ENCODE measurements at places on chromosomes 4 and X.

DNA sequence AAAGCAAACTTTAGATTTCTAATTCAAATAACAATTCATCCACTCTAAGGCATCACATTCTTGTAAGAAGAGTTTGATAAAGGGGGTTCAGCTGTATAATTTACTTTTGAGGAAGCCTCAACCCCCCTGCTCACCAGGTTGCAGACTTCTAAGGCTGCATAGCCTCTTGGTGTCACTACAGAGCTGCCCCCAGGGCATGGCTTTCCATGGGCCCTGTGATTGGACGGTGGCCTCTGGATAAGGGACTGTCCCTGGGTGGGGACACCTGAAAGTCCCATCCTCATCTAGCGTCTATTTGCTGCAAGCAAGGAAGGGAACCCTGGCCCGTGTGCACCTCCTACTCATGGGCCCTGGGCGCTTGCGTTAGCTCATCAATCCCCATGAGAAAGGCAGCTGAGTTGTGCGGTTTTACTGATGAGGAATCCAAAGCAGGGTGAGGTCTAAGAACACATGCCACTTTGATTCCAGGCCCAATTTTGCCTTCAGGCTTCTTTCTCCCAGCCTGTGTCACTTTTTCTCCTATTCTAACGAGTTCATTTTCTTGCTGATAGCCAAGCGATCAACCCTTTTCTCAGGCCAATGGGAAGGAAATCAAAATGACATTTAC is 51.8 kb downstream of the SCML1 start:
- no peak for DNase-seq
- no peak overlapping the region for H3K27ac ChIP-seq
- no peak overlapping the region for H3K4me3 ChIP-seq
- H3K36me3 ChIP-seq, result no peaks in the 10 kb centered on the region
- peaks cover 8% of the 10 kb centered on the region for H3K4me1 ChIP-seq
- H3K27me3 ChIP-seq, result peaks cover 3% of the 10 kb centered on the region

GRCh38 chrX:140477987-140478386 is 26.9 kb downstream of the SOX3 start:
- no peaks in the 10 kb centered on the region for H3K36me3 ChIP-seq
- no peaks in the 10 kb centered on the region for H3K4me1 ChIP-seq
- no peaks in the 10 kb centered on the region for H3K27me3 ChIP-seq
- DNase-seq, result no peak
- no peak overlapping the region for H3K27ac ChIP-seq
- no peak overlapping the region for H3K4me3 ChIP-seq

DNA sequence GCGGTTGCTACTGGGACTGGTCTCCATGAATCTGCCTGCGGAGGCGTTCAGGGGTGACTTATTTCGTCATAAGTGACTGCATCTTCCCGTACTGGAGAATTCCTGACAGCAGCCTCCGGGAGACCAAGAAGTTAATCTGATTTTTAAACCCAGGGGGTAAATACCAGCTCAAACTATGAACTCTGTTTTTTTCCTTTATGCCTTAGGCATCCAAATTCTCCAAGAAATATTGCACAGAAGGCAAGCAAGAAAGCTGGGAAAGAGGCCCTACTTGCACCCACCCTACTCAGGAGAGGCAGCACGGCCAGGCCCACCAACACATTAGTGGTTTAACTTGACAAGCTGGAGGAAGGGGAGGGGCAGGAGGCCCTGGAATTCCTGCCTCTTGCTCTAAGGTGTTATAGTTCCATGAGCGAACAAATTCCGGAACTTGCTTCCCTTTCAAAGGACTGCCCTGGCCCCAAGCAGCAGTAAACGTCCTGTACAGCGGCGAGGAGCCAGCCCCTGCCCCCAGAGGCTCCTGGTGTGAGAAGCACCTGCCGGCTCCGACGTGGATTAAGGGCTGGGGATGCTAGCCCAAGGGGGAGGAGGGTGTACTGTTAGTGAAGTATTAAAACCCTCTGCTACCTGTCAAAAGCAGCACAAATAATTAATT is 177.2 kb downstream of the AFAP1 start:
- DNase-seq, result no peak
- H3K4me1 ChIP-seq, result peaks cover 6% of the 10 kb centered on the region
- peak overlapping the region; percentile 56 for H3K27ac ChIP-seq
- H3K36me3 ChIP-seq, result peaks cover 20% of the 10 kb centered on the region
- no peaks in the 10 kb centered on the region for H3K27me3 ChIP-seq
- H3K4me3 ChIP-seq, result no peak overlapping the region

DNA sequence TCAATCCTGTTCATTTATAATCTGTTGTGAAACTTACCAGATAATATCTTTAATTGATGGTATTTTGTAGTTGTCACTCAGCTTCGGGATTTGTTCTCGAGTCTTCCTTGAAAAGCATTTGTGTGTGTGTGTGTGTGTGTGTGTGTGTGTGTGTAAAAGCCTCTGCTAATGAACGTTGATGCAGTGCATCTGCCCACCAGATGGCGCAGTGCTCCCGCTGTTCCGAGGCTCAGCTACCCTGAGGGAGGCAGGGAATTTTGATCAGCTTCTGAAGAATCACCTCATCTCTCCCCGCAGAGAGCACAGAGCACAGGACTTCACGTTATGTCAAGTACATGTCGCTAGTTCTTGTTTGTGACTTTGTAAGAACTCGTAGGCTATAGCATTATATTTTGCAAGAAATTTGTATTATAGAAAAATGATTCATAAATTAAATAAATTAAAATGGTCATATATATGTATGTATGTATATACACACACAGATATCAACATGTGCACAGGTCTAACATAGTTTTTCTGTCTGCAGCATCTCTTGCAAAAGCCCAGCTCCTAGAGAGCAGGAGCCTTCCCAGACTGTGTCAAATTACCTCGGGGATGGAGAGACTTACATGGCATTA is 316.7 kb upstream of the IGFBP7 start:
- no peak overlapping the region for H3K27ac ChIP-seq

DNA sequence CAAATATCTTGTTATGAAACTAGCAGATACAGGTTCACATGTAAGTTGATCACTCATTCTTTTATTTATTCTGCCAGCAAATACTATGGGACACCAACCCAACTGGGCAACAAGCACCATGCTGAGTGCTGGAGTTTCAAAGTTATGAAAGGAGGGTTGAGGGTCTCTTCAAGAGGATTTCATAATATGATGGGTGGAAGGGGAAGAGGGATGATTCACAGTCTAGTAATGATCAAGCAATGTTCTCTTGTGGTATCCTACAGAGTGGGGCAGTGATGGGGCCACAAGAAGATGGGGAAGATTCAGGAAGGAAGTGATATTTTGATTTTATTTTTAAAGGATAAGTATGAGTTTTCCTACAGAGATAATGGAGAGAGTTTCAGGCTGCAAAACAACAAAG is 46.2 kb upstream of the TXK start:
- H3K4me3 ChIP-seq, result no peak overlapping the region
- no peak for DNase-seq
- no peak overlapping the region for H3K27ac ChIP-seq
- H3K27me3 ChIP-seq, result no peaks in the 10 kb centered on the region

GRCh38 chrX:45068569-45068968 is 132.1 kb downstream of the DIPK2B start:
- H3K27ac ChIP-seq, result peak overlapping the region; percentile 73
- no peaks in the 10 kb centered on the region for H3K27me3 ChIP-seq
- peaks cover 13% of the 10 kb centered on the region for H3K36me3 ChIP-seq
- H3K4me3 ChIP-seq, result no peak overlapping the region

DNA sequence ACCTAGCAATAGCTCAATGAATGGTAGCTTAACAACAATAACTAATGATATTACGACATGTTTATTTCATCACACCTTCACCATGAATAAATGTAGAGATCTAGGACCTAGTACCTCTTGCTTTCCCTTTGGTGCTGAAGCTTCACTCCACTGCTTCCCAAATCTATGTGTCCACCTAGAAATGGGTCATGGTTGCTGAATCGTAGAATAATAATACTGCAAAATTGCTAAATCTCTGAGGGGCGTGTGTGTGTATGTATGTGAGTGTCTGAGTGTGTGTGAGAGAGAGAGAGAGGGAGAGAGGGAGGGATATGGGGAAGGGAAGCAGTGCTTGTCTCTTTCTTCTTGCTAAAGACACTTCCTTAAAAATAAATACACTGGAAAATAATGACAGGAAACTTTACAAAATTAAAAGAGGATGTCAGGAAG is 109.3 kb upstream of the BMP2K start:
- H3K4me3 ChIP-seq, result no peak overlapping the region
- DNase-seq, result no peak
- H3K27ac ChIP-seq, result no peak overlapping the region
- H3K27me3 ChIP-seq, result no peaks in the 10 kb centered on the region
- H3K4me1 ChIP-seq, result peaks cover 22% of the 10 kb centered on the region
- H3K36me3 ChIP-seq, result no peaks in the 10 kb centered on the region

DNA sequence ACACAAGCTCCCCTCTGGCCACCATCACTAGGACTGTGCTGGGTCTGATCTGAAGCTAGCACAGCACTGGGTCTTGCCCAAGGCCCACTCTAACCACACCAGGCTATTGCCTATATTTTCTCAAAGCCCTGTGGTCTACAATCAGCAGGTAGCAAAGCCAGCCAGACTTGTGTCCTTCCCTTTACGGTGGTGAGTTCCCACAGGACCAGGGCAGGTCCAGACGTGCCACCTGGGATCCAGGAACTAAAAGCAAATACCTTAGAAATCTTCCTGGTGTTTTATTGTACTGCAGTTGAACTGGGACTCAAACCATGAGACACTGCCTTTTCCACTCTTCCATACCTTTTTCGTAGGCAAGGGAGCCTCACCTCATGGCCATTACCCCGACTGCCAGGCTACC is 9.0 kb upstream of the MAGEC2 start:
- no peaks in the 10 kb centered on the region for H3K4me1 ChIP-seq
- DNase-seq, result no peak
- no peaks in the 10 kb centered on the region for H3K27me3 ChIP-seq
- H3K36me3 ChIP-seq, result no peaks in the 10 kb centered on the region
- no peak overlapping the region for H3K27ac ChIP-seq
- no peak overlapping the region for H3K4me3 ChIP-seq

DNA sequence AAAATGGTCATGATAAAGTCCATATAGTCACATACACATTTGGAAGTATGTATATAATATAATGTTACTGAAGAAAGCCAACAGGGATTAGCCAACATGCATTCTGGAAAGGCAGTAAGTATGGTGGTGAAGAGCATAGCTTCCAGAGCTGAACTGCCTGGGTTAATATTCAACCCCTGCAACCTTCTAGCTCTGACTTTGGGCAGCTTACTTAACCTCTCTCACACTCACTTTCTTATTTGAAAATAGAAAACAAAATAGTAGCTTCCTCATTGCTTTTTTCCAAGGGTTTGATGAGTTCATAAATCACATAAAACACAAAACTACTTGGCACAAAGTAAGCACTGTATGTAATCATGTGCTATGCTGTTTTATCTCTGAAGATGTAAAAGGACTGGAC is 216.4 kb downstream of the CHIC2 start:
- H3K4me1 ChIP-seq, result peaks cover 44% of the 10 kb centered on the region
- H3K36me3 ChIP-seq, result no peaks in the 10 kb centered on the region
- DNase-seq, result no peak
- H3K27me3 ChIP-seq, result no peaks in the 10 kb centered on the region

DNA sequence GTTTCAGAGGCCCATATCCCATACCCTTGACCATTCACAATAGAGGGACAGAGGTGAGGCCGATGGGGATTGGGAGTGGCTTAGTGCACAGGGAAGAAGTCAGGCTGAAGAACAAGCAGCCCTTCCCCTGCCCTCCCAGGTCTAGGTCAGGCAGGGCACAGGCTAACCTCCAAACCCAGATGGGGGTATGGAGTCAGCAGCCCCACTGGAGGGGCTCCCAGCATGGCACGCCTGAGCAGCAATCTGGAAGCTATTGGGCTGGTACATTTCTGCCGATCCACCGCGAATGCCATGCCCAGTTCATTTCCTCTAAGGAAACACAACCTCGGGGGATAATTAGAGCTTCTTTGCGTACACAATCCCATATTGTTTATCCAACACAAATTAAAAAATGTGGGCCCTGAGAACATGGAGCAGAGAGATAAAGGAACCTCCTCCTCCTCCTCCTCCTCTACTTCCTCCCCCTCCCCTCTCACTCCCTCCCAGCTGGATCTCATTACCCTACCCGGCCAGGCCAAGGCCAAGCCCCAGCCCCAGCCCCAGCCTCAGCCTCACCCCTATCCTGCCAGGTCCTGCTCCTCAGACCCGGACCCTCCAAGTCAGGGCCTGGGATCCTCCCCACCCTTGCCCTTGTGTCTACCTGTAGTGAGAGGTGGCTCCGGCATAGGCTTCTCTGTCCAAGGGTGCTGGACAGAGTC is 83.0 kb downstream of the PJA1 start:
- DNase-seq, result no peak
- H3K36me3 ChIP-seq, result no peaks in the 10 kb centered on the region
- peaks cover 3% of the 10 kb centered on the region for H3K27me3 ChIP-seq
- H3K4me3 ChIP-seq, result no peak overlapping the region

DNA sequence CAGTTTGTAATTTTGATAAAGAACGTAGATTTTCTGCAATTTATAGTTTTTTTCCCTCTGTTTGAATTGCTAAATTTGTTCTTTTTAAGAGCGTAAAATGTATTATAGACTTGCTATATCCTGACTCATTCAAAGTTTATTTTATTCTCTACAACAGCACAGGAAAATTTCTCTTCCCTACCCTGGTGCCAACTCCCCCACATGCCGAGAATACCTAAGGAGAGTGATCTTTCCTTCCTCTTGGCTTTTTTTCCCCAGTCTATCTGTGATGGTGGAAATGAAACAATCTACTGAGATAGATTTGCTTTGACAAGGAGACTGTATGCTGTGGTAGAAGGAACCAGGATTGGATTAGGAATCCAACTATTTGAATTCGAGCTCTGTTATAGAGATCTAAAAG is 271.6 kb downstream of the TLL1 start:
- no peak for DNase-seq
- peaks cover 2% of the 10 kb centered on the region for H3K4me1 ChIP-seq
- H3K4me3 ChIP-seq, result no peak overlapping the region

- no peak for DNase-seq
- no peaks in the 10 kb centered on the region for H3K4me1 ChIP-seq
- H3K36me3 ChIP-seq, result no peaks in the 10 kb centered on the region
- no peaks in the 10 kb centered on the region for H3K27me3 ChIP-seq
- H3K27ac ChIP-seq, result no peak overlapping the region
These were observed 33.6 kb upstream of the SPANXN2 start for GRCh38 chrX:143754183-143754582.

- peaks cover 53% of the 10 kb centered on the region for H3K4me1 ChIP-seq
- peaks cover 12% of the 10 kb centered on the region for H3K36me3 ChIP-seq
- H3K27ac ChIP-seq, result peak overlapping the region; percentile 86
These were observed 301.2 kb upstream of the ARSJ start for GRCh38 chr4:114280645-114281044.

DNA sequence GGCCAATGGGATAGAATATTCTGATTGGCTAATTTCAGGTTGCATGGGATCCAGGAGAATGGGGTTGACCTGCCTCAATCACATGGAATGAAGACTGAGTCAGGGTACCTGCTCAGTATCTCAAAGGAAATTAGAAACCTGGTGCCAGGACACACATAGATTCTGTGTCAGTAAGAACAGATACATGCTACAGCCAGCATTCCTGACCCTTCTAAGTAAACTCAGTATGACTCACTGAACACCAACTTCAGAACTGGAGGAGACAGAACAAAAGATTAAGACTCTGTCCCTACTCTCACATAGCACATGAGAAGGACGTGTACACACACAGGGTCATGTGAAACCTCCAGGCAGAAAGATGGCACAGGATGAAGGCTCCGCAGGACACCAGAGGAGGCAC is 54.5 kb downstream of the FAM184B start:
- H3K4me3 ChIP-seq, result no peak overlapping the region
- H3K27ac ChIP-seq, result no peak overlapping the region
- DNase-seq, result no peak
- no peaks in the 10 kb centered on the region for H3K36me3 ChIP-seq
- H3K4me1 ChIP-seq, result peaks cover 1% of the 10 kb centered on the region
